ENCODE measurements at places on chromosomes 5 and 9.

- no peak for DNase-seq
Measured at GRCh38 chr9:136698635-136699246, 11.5 kb upstream of the AGPAT2 start.

GRCh38 chr5:121408778-121409177, 442.9 kb upstream of the FTMT start:
- DNase-seq: no peak

DNA sequence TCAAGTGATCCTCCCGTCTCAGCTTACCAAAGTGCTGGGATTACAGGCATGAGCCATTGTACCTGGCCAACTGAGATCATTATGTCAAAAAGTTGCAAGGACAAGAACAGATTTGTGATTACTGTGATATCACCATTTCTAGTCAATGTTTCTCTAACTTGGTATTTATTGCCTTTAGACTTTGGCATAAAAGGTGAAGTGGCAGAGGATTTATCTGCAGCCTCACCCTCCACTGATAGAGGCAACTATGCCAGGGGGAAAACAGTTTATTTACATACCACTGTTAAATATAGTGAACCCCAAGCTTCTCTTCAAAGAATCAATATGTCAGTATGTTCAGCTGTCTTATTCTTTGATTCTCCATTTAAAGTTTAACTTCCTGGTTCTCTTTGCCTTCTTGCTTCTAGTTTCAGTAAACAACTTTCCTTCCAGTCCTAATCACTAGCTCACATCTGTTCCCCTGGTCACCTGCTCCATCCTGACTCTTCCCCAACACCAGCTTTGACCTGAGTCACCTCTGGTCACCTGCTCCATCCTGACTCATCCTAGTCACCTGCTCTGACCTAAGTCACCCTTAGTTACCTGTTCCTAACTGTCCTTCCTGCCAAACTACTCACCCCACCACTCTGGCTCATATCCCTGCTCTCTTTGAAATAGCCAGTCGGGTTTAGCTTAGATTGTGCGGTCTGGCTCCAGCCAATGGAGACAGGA, 29.9 kb downstream of the SEMA6A start:
- no peak for DNase-seq

- no peak for DNase-seq
Measured at GRCh38 chr5:112534611-112535255, 115.7 kb upstream of the EPB41L4A start.

DNA sequence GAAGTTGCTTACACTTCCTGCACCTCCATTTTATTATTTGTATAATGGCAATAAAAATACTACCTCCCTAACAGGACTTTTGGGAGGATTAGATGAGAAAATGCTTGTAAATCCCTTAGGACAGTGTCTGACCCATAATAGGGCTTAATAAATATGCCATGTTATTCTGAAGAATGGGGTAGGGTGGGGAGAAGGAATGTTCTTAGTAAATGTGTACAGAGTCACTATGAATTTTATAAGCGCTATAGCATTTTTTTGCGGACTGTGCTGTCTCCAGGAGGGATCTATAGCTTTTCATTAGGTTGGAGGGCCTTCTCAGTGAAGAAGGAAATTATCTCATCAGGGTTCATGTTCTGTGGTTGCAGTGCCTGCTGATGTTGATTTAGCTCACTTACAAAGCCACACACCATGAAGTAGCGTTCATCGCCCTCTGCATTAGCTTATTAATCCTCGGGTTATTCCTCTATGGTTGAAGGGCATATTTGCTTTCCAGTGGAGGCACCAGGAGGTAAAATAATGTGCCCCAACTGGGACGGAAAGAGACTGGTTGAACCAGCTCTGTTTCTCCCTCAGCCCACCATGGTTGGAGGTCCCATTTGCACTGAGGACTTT, 497.1 kb downstream of the ARHGEF28 start:
- no peak for DNase-seq

GRCh38 chr5:55610542-55610941, 75.8 kb upstream of the PLPP1 start:
- no peak for DNase-seq

- no peak for DNase-seq
Measured at GRCh38 chr5:171609806-171610452, 175.7 kb upstream of the SMIM23 start.
